Stomach (tissue), 19 donors: ENCODE measurements at places on chromosomes 2 and 18.

DNA sequence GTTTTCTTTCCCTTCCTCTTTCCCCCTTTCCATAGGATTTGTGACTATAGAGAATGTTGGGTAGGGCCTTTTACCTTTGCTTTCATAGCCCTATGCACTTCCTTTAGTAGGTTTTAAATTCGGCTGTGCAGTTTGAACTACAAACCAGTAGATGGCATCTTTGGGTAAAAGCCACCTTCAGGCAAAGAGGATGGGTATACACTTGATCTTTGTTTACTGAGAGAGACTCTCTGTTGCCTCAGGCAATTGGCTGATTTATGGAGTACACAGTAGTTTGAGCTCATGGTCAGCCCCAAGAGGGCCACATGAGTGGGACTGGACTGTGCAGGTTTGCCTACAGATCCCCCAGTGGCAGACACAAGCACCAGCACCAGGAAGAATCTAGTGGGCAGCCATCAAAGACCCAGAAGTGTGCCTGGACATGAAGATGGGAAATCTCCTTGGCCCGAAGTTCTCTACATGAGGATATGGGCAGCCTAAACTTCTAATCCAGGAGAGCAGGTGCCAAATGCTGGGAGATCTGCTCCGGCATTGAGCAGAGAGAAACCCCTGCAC is 1304.3 kb upstream of the DDX18 start:
- DNase-seq, result peak; percentile 9

GRCh38 chr18:57249179-57249578 is 102.3 kb downstream of the BOD1L2 start:
- DNase-seq, result no peak

GRCh38 chr2:13611939-13612338 is 895.2 kb downstream of the TRIB2 start:
- no peak for DNase-seq

DNA sequence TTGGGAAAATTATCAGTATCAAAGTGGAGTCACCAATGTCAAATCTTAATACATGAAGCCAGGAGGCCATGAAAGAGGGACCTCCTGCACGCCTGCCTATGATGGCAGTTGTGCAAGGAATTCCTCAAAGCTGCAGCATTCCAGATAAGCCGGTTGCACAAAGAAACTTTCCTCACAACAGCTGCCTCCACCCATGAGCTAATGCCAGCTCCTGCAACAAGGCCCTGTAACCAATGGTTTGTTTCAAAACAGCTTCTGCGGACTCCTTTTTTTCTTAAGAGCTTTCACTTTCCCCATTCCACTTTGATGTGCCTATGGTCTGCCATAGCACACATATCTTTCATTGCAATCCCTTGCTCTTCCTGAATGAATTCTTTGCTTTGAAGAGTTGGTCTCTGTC is 22.4 kb downstream of the TMEM200C start:
- no peak for DNase-seq
